ENCODE measurements at places on chromosomes 2 and 18.

- DNase-seq, result no peak
These were observed 22.5 kb upstream of the RAB27B start for GRCh38 chr18:54805571-54806334.

DNA sequence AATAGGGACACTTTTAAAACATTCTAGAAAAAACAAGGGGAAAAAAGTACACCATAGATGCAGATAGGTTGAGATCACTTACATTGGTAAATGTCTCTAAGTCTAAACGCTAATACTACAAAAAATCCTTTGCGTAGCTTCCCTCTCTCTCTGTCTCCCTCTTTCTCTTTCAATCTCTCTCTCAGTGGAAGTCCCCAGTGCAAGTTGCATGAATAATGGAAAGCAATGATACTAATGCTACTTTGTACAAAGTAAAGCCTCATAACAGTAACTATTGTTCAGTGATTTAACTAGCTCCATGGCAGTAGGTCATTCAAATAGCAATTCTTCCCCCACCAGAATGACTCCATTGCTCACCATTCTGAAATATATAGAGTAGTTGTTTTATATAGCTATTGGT, 12.8 kb downstream of the MEIS1 start:
- DNase-seq, result no peak

DNA sequence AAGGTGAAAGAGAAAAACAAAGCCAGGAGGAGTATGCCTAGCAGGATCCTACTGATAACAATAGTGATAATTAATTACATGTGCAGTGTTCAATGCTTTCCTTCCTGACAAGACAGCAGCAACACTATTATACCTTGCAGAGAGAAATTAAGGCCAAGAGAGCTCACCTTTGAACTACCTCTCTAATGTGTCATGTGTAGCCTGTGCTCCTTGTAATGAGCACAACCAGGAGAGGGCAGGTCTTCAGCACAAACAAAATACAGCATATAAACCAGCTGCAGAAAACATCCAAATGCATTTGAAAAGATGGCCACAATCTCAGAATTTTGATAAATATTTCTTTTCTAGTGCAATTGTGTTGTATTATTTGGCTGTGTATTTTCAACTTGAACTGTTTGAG, 1425.7 kb downstream of the DSC3 start:
- DNase-seq, result no peak

GRCh38 chr18:40576507-40577115, 1378.4 kb upstream of the PIK3C3 start:
- no peak for DNase-seq

DNA sequence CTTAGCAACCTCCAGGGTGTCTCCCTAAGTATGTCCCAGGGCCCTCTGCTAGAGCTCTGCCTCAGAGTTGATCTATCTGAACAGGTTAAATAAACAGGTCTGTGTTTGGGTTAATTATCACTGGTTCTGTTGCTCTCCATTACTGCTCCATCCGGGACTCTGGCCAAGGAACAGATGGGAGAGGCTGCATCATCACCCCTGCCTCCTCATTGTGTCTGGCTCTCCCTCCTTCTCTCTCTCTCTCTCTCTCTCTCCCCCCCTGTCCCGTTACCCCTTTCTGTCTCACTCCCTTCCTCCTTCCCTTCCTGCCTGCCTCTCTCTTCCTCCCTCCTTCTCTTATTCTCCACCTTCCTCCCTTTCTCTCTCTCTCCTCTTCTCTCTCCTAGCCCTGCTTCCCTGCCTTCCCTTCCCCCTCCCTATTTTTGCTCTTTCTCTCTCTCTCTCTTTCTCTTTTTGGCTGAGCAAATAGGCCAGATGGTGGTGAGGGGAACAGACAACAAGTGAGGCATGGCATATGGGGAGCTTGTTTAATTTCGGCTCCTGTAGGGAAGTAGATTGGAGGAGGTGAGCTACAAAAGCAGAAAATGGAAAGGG, 62.1 kb downstream of the SETBP1 start:
- no peak for DNase-seq

All from vagina (tissue), 2 donors.